Stimulated activated CD4-positive, alpha-beta T cell treated with anti-CD3 and anti-CD28 coated beads, TNF-alpha, amount 100 ng/mL, for 48 hours (primary cell): ENCODE measurements at places on chromosomes 1 and 21.

DNA sequence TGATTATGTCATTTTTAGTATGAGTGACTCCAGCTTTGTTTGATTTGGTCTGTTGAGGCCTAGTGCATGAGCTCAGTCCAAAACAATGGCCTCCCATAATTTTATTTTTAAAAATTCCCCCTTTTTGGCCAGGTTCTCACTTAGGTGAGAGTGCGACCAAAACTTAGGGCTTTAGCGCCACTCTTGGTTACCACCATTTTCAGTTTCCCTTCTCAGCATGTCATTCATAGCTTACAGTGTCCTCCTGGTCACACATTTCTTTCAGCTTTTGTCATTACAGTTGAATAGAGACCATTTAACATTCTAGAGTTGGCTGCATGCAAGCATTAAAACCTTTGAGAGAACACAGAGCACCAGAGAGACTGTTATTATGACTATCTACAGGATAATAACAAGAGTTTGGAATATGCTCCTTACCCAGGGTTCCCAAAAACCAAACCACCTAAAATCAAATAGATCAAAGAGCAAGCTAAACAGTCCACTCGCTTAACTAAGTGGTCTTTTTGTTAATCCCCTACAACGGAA, 85.4 kb downstream of the TLR5 start:
- DNase-seq, result no peak

DNA sequence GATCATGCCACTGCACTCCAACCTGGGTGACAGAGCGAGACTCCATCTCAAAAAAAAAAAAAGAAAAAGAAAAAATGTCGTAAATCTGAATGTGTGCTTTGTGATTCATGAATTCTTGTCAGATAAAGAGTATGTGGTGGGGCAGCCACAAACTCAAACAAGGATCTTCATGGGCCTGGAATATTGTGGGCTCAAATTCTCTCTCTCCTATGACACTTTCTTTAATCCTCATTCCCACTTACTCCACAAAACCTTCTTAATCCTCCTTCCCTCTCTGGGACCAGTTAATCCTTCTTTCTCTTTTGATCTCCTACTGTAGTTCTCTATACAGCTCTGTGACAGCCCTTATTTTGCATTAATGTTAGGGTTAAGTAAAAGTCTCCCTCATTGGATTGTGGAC, 112.3 kb downstream of the AK5 start:
- no peak for DNase-seq

DNA sequence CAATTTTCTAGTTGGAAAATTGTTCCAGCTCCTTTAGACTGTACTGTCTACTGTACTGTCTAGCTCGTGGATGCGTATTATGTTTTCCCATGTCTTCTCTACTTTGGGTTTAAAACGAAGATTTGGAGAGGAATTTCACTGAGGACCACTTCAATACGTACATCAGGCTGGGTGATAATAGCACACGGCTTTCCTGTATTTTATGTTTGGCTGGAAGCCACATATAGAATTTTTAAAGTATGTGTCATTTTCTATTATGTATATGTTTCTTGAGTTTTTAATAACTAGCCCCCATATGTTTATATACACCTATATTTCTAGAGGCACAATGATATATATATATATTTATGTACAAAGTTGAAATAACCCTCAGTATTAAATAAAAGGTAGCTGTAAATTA, 226.4 kb downstream of the GREM2 start:
- DNase-seq, result no peak

DNA sequence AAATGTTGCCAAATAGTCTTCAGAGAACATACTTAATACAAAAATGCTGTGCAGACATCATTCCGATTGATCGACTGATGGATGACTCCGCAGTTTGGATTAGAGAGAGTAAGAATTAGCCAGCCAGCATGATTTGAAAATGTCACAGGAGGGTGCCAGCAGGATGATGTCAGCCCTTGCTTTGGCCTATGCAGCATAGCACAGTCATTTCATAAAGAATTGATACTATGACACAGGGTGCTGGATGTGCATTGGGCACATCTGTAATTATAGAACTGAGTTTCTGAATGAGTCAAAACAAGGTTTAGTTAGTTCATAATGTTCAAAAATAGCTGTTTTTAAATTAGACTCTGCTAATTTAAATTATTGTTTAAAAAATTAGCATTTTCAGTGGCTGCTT, 21.6 kb upstream of the TRAF5 start:
- no peak for DNase-seq

DNA sequence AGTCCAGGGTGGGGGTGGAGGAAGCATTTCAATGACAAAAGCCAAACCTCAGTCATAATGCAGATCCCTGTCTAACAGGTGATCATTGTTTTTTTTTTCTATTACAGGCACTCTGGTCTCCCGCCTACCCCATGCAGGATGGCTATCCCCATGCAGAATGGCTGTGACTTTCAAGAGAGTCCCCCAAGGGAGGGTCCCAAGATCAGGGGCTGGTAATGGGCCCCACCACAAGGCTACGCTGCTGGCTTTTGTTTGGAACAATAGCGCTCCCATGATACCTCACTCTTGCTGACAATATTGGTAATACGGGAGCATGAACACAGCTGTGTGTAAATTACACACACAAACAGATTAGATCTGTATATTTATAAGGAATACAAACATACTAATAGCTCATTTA, 119.4 kb downstream of the SLC45A1 start:
- DNase-seq, result no peak

DNA sequence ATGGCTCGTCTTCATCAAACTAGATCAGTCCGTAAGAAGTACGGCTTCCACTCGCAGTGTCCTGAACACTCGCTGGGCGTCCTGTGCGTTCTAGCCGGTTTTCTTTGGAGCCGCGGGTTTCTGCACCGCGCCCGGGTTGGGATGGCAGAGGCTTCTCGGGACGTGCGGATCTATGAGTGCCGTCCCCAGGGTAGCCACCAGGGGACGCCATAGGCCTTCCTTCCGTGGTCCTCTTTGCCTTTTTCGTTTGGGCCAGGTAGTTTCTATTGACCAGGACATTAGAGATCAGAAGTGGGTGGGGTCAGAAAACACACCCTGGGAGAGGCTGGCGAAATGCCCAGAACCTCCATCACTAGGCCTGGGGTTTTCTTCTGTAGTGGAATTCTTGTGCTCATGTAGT, 273.8 kb downstream of the FAM72C start:
- DNase-seq, result no peak

GRCh38 chr1:19376428-19377372, 64.6 kb downstream of the SLC66A1 start:
- no peak for DNase-seq

DNA sequence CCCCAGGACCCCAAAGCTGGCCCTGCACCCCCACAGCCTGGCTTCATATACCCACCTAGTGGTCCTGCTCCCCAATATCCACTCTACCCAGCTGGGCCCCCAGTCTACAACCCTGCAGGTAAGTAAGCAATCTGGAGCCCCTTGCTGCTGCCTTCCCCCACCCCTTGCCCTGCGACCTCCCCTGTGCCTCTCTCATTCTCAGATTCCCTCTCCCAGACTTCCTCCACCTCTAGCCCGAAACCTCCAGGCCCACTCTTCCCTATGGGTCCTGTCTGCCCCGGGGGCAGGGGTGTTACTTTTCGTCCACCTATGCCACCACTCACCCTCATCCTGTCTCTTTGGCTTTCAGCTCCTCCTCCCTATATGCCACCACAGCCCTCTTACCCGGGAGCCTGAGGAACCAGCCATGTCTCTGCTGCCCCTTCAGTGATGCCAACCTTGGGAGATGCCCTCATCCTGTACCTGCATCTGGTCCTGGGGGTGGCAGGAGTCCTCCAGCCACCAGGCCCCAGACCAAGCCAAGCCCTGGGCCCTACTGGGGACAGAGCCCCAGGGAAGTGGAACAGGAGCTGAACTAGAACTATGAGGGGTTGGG, 2.9 kb downstream of the SHISA4 start:
- no peak for DNase-seq

DNA sequence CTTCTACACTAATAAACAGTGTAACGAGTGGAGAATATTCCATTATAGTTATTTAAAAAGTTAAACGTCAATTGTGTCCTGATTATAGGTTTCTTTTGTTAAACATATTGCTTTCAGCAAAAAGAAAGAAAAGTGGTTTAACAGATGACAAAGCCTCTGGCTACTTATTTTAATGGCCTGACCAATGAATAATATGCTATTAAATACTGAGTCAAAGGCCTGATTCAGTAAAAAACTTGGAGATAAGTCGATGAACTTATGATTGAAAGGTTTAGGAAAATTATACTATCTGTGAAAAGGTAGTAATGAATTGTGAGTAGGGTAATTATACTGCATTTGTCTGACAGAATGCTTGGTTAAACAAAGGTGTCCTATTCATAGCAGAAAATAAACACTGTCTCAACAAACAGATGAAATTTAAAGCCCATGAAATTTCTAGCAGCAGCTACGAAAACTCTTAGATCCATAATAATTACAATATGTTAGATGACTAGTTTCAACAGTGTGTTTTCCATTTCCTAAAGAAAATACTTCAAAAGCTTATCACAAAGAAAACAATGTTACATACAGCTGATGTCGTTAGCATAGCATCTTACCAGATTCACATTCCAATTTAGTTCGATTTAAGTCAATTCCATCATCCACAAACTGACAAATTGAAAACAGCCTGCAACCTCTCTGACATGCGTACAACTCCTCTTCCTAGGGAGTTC, 6.2 kb downstream of the TMEM59 start:
- DNase-seq, result no peak
